ENCODE measurements at places on chromosomes 5 and 9.
A peak's percentile ranks its signal among the peaks of the same experiment; 100 is the strongest.

DNA sequence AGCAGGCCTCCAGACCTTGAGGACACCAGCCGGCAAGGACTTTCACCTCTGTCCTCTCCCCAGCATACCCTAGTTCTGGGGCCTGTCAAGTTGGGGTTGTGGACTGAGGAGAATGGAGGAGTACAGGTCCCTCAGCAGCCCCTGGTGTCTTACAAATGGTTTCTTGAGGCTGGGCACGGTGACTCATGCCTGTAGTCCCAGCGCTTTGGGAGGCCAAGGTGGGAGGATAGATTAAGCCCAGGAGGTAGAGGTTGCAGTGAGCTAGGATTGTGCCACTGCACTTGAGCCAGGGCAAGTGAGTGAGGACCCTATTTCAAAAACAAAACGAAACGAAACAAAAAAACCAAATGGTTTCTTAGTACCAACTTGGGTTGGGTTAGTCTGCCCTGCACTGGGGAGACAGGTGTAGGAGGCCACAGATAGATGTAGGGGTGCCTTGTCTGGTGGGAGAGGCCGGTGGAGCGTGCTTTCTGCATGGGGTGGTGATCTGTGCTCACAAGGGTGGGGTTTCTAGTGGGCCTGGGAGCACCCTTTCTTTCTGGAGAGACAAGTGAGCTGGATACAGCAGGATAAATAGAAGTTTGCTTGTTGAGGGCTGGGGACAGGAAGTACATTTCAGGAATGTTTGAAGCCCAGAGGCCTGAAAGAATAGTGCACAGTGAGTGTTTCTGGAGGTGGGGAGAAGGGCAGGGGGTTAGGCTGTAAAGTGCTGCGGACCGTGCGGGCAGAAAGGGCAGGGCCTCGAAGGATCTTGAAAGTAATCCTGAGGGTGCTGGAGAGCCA lies 37.7 kb upstream of the PSD2 start:
- DNase-seq = no peak

DNA sequence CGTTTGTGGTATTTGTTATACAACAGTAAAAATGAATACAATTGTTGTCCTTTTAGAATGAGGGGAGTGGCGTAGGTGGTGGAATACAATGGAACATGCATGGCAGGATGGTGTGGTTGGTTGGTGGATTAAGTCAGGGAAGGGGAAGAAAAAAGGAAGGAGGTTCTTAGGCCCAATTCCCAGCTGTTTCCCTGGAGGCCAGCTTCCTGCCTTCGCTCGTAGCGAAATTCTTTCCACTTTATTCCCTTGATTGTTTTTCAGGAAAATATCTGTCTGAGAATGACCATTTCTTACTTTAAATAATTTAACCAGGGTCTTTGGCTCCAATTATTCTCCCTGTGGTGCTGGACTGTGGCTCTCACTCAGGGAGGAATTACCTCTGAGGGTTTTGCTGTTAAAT lies 24.1 kb upstream of the DMAC1 start:
- DNase-seq = no peak

- no peak for DNase-seq
Observed at GRCh38 chr5:125043781-125044391, 297.4 kb upstream of the ZNF608 start.

DNA sequence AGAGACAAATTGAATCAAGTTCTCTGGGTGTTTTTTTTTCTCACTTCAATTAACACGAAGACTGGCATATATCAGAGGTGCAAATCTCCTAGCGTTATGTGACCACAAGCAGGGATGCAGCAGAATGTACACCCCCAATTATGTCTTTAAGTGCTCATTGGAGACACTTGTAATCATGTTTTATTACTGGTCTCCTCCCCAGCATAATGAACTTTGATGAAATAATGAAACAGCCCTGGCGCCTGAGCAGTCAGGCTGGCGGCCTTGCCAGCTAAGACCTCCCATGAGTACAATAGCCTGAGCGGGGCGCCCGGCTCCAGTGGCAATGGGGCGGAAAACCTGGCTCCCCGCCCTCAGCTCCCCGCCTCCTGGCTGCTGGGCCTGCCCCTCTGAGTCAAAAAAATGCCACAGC lies 209.4 kb upstream of the MSX2 start:
- no peak for DNase-seq

DNA sequence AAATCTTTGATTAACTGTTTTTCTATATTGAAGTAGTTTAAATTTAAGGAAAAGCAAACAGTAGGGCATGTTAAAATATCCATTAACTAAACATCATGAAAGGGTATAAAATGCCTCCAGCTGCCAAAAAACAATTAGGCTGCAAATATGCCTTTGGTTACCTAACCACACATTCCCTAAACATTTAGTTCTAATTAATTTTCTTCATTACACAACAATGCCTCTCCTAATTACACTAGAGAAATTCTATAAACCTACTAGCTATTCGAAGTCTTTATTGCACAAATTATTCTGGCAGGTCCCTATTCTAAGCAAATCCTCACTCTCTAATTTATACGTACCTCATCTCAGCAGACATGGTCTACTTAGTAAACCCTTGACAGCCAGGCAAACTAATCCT lies 37.4 kb downstream of the MAT2B start:
- no peak for DNase-seq

DNA sequence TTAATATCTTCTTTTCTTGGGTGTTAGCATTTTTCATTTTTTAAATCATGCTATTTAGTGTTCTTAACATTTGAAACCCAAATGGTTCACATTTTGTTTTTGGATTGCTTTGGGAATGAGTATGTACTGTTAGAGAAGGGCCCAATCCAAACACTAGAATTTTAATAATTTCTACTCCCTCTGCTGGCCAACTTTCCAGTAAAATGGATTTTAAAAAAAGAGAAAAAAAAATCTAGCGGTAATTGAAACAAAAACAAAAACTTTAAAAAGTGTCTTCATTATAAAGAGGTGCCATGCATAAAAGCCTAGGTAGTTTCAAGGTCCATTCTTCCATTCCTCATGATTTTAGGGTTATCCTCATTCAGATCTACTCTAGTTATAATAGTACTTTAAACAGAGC lies 32.1 kb upstream of the RICTOR start:
- DNase-seq = no peak

DNA sequence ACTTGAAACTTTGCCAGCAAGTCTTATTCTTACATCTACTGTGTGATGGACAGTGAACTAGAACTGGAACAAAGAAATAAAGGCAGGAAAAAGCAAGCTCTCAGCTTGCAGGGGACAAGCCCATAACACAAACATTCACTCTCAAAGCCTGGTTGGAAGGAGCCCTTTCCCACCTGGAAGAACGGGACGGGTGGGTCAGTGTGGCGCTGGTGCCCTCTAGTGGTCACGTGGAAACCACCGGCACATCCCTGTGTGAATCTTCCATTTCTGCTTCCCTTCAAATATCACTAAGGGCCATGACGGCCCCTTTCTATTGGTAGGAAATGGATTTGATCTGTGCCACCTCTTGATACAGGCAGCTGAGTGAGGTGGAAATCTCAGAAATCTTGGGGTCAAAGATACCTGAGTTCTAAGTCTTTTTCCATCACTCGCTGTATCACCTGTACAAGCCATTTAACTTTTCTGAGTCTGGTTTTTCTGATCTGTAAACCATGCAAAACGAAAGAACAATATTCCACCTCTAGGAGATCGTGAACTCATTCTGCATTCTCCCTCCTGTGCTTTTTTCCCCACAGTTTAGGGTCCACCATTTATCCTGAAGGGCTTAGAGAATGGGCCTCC lies 211.6 kb downstream of the MSX2 start:
- peak; percentile 13 for DNase-seq

DNA sequence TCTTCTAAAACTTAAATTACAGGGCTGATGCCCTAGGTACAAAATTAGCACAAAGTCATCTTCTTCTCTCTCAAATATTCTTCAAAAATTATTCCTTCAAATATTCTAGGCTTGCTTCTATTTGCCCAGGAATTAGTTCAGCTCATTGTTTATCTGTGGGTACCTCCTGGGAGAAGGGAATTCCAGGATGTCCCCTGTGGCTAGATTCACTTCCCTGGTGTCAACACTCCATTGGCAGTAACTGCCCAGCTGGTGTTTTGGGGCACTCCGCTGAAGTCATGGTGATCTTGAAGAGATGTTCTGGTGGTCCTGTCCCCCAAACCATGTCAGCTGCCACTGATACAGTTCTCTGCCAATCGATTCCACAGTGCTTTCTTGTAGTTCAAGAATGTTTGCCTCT lies 26.2 kb upstream of the TGFBR1 start:
- DNase-seq = no peak

GRCh38 chr9:128429513-128430086 lies 8.9 kb downstream of the CERCAM start:
- DNase-seq = no peak

DNA sequence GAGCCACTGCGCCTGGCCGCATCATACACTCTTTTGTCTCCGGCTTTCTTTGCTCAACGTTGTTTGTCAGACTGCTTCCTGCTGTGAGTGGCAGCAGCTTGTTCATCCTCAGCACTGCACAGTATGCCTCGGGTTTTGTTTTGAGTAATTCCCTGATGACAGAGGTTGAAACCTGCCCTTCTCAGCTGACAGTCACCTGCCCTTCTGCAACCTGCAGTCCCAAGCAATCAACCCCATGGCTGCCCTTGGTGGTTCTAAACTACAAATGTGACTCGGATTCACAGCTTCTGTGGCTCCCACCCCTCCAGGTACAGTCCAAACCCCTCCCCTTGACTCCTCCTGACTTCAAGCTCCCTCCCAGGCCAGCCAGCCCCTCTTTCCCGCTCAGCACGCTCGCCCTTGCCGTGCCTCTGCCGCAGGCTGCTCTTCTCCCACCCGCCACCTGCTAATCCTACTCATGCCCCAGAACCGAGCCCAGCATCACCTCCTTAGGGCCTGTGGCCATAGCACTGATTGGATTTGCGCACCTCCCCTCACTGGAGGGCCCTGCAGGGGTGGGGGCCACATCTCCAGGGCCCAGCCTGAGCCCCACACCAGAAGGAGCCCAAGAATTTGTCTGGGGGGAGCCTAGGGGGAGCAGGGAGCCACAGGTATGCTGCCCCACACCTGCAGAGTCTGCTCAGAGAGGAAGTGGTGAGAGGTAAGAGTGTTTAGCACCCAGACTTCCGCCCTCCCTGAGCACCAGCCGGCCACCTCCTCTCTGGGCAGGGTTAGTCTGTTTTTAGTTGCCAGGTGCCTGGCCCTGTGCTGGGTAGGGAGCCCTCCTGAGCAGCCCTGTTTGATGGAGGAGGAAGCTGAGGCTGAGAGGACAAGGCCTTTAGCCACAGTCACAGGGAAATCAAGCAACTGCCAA lies 10.1 kb downstream of the EEIG1 start:
- DNase-seq = no peak

- DNase-seq = no peak
Observed at GRCh38 chr9:87381050-87381711, 116.5 kb upstream of the DAPK1 start.

- DNase-seq = no peak
Observed at GRCh38 chr9:70859694-70860093, 261.7 kb downstream of the TRPM3 start.

GRCh38 chr5:151023651-151024050 lies 3.3 kb downstream of the GPX3 start:
- DNase-seq = no peak

- DNase-seq = no peak
Observed at GRCh38 chr5:18546591-18546990, 912.3 kb downstream of the TAF11L14 start.

DNA sequence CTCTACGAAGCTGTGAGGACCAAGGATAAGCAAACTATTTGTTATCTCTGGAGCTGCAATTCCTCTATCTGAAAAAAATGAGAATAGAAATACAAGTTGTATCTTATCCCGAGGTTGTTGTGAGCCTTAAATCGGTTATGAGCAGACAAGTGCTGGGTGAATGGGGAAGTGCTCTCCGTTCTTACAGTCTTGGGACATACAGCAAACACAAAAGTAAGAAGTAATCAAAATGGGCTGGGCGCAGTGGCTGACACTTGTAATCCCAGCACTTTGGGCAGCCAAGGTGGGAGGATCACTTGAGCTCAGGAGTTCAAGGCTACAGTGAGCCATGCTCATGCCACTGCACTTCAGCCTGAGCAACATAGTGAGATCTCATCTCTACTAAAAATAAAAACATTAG lies 31.7 kb downstream of the ITK start:
- DNase-seq = no peak

GRCh38 chr9:99336531-99336930 lies 114.4 kb downstream of the SEC61B start:
- DNase-seq = no peak

GRCh38 chr5:95611396-95611795 lies 8.5 kb upstream of the GPR150 start:
- no peak for DNase-seq

DNA sequence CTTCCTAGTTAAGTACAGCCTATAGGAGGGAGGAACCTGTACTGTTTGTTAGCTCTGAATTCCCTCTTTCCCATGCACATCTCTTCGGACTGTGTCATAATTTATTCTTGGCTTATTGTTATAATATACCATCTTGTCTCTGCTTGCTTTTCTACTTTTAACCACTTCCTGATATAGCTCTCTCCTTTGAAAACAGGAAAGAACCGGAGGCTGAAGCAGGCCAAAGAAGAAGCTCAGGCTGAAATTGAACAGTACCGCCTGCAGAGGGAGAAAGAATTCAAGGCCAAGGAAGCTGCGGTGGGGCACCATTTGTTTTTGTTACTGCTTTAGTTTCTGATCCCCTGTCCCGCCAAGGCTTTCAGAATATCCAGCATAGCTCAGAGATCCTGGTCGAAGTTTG lies 4.8 kb downstream of the ATP6V1G1 start:
- DNase-seq = no peak

DNA sequence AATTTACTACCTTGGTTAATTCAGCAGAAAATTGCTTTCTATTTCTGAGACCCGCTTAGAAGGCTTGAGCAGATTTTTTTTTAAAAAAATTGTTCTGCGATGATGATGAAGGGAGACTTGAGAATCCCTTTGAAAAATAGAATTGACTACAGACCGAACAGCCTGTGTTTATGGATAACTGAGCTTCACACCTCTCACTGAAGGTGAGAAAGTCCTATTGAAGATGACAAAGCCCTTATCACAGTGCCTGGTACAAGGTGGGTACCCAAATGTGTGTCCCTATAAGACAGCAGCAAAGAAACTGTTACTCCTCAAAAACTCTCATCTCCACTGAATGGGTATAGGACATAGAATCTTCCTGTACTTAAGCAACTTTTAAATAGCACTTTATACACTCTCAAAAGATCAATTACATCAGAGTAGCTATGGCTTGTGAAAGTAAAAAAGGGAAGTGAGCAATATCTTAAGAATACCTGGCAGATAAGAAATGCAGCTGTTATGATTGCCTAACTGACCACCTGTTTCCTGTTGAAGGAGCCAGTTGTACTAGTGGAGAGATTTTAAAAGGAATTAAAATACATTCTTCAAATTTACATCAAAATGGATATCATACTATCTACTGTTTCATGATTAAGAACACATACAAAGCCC lies 419.7 kb downstream of the CHSY3 start:
- DNase-seq = no peak

Data from AG04450 (cell line).